ENCODE measurements at places on chromosomes 16 and 17.

DNA sequence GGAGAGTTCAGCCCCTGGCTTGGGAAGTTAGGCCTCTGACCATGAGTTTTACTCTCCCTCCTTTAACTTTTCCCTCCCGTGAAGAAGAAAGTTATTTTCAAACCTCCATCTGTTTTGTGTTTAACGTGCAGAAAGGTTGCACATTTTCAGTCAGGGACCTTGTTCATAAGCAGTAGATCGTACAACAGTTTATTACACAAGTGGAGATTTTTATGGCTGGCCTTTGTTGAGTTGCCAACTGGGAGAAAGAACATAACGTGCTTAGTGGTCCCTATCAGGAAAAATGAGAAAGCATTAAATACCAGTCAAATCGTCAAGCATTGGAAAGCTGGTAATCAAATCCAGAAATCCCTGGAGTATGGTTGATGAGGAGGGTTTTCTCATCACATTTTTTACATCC lies 117.9 kb upstream of the MYOCD start:
- H3K27me3 ChIP-seq, result peaks cover 5% of the 10 kb centered on the region
- H3K4me1 ChIP-seq, result no peaks in the 10 kb centered on the region
- no peaks in the 10 kb centered on the region for H3K36me3 ChIP-seq
- no peak overlapping the region for H3K4me3 ChIP-seq
- no peak for DNase-seq
- no peak overlapping the region for H3K27ac ChIP-seq

DNA sequence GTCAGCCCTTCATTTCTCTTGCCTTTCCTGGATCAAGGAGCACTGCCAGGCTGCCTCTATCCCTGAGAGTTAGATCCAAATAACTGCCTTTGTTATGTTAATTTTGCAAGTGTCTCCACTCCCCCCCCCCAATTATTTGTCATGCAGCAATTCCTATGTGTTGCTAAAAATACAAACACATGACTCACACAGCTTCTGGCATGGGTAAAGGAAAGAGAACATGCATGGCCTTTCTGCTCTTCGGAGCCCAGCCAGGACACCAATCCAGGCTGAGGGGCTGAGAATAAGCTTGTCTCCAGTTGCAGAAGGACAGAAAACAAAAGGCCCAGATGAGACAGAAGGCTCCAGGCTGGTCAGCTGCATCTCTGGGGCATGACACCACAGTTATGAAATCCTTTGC lies 148.0 kb upstream of the TNRC6C start:
- no peaks in the 10 kb centered on the region for H3K27me3 ChIP-seq
- H3K4me3 ChIP-seq, result no peak overlapping the region
- H3K36me3 ChIP-seq, result no peaks in the 10 kb centered on the region
- H3K27ac ChIP-seq, result no peak overlapping the region
- H3K4me1 ChIP-seq, result no peaks in the 10 kb centered on the region
- no peak for DNase-seq

DNA sequence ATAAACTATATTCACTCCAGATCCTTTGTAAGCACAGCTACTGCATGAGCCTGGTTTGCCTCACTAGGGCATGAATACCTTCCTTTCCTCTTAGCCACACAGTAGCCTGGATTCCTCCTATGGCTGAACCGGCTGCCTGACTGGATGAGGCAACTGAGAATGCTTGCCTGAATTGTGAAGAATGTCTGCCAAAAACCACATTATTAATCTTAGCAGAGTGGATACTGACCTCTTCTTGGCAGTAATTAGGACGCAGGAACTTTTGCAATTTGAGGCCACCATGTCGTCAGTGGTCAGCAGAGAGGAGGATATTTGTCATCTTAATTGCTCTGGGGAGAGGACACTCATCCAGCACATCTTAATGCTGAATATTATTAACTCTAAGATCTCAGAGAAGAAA lies 651.8 kb upstream of the GOT2 start:
- no peak overlapping the region for H3K4me3 ChIP-seq
- no peak overlapping the region for H3K27ac ChIP-seq
- H3K4me1 ChIP-seq, result no peaks in the 10 kb centered on the region
- no peaks in the 10 kb centered on the region for H3K36me3 ChIP-seq
- no peaks in the 10 kb centered on the region for H3K27me3 ChIP-seq

DNA sequence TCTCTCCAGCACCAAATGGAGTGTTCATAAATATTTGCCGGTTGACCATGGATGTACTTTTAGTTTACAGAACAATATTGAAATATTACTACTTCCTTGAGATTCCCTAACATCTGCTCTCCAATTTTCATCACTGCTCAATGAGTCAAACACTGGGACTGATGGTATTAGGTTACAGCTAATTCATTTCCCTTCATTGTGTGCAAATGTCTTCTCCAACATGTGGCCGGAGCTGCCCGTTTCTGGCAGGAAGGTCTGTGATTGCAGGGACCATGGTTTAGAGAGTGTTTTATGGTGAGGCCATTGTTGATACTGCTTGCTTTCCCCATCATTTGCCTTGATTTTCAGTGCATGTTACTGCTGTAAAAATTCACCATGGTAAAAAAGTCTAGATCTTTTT lies 209.3 kb downstream of the HS3ST3B1 start:
- H3K27me3 ChIP-seq, result no peaks in the 10 kb centered on the region
- no peaks in the 10 kb centered on the region for H3K36me3 ChIP-seq
- no peak overlapping the region for H3K27ac ChIP-seq
- no peak overlapping the region for H3K4me3 ChIP-seq

GRCh38 chr16:20781697-20782096 lies 17.9 kb downstream of the ACSM3 start:
- H3K4me1 ChIP-seq, result no peaks in the 10 kb centered on the region
- peaks cover 42% of the 10 kb centered on the region for H3K36me3 ChIP-seq
- no peak overlapping the region for H3K27ac ChIP-seq

GRCh38 chr17:34291721-34292348 lies 6.3 kb downstream of the CCL11 start:
- H3K36me3 ChIP-seq, result no peaks in the 10 kb centered on the region
- no peak for DNase-seq
- H3K27me3 ChIP-seq, result peaks cover 2% of the 10 kb centered on the region

DNA sequence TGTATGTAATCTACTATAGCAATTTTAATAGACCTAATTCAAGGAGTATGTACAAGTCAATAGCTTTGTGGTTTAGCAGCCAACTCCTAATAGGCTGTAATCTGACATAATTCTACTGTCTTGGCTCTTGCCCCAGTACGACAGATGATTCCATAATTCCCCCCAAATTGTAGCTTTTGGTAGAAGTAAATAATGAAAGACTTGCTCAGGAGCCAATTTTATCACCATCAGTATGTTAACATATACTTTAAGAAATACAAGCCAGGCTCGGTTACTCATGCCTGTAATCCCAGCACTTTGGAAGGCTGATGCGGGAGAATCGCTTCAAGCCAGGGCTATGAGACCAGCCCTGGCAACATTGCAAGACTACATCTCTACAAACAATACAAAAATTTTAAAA lies 53.9 kb downstream of the AP2B1 start:
- H3K27ac ChIP-seq, result no peak overlapping the region
- no peaks in the 10 kb centered on the region for H3K4me1 ChIP-seq
- no peaks in the 10 kb centered on the region for H3K27me3 ChIP-seq
- H3K36me3 ChIP-seq, result peaks cover 35% of the 10 kb centered on the region
- DNase-seq, result no peak
- no peak overlapping the region for H3K4me3 ChIP-seq

- no peaks in the 10 kb centered on the region for H3K36me3 ChIP-seq
- no peak for DNase-seq
- H3K27ac ChIP-seq, result peak overlapping the region; percentile 89
- no peaks in the 10 kb centered on the region for H3K27me3 ChIP-seq
- peaks cover 9% of the 10 kb centered on the region for H3K4me1 ChIP-seq
- peak overlapping the region; percentile 90 for H3K4me3 ChIP-seq
Observed at GRCh38 chr17:35577830-35578196, 558 bp downstream of the PEX12 start.

DNA sequence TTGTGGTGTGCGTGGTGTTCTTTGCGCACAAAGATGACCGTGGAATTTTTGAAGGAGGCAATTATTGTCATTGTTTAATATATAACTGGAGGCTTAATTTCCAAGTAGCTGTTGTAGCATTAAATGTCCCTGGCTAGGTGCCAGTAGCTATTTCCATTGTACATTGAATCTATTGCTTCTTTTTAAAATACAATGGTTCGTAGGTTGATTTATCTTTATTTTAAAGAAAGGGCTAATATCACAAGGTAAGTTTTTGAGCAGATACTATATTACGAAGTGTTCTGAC lies 127.1 kb downstream of the RPTOR start:
- no peak overlapping the region for H3K27ac ChIP-seq
- no peak for DNase-seq
- no peak overlapping the region for H3K4me3 ChIP-seq
- H3K36me3 ChIP-seq, result no peaks in the 10 kb centered on the region
- no peaks in the 10 kb centered on the region for H3K4me1 ChIP-seq

DNA sequence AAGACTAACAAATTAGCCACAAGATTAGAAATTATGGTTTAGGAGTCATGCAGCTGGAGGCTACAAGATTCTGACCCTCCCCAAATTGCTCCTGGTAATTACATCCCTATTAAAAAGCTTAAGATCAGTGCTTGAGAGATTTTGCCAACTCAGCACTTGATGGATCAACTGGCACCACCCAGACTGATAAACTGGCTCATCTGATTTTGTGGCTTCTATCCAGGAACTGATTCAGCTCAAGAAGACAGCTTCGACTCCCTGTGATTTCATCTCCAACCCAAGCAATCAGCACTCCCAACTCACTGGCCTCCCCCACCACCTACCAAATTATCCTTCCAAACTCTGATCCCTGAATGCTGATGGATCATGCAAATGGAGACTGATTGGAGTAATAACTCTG lies 94.8 kb downstream of the TNFRSF13B start:
- no peak for DNase-seq
- H3K4me3 ChIP-seq, result no peak overlapping the region
- H3K27ac ChIP-seq, result no peak overlapping the region
- peaks cover 26% of the 10 kb centered on the region for H3K4me1 ChIP-seq
- H3K27me3 ChIP-seq, result no peaks in the 10 kb centered on the region

DNA sequence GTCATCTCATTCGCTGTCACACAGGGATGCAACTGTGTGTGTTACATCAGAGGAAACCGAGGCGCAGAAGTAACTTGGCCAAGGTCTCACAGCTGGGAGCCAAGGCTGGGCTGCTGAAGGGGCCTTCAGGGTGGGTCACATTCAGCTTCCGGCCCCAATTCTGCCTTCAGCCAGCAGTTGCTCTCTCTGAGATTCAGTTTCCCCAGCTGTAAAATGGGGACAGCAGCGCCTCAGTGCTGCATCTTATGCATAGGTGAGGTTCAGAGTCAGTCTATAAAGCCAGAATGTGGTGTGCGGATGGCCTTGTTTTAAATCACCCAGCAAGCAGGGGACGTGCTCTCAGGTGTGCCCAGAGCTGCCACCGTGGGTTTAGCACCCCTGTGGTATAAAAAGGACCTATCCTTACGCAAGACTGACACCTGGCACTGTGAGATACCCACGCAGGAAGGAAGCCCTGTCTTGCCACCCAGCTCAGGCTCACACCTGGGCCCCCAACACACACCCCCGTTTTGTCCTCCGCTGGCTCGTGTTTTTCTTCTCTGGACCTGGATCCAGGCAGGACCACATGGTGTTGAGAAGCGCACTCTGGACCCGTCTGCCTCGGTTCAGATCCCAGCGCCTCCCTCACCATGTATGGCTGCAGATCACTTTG lies 94.6 kb upstream of the GSE1 start:
- H3K27ac ChIP-seq, result no peak overlapping the region

DNA sequence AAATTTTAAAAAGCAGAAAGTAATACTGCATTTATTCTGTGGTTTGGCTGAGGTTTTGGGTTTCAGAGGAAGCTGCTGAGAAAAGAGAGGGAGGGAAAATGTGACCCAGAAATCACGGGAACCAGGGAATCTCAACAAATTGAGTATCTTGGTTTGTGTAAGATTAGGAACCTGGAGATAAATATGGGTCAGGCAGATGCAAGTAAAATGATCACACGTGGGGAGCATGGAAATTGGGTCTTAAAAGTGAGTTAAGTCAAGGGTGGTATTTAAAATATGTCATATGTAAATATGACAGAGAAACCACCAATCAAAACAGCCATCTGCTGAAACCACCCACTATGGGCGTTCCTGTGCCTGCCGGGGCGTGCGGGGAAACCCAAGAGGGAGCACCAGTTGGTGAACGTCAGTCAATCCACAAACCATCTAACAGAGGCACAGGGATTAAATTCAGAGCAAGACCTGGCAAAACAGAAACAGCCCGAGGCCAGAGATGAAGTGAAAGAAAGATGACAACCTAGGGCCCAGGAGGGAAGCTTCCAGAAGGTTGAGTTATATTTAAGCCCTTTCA lies 33.4 kb downstream of the CDH13 start:
- H3K36me3 ChIP-seq, result no peaks in the 10 kb centered on the region
- H3K27ac ChIP-seq, result no peak overlapping the region
- no peak overlapping the region for H3K4me3 ChIP-seq

GRCh38 chr16:4879049-4879448 lies 31.8 kb downstream of the UBN1 start:
- no peaks in the 10 kb centered on the region for H3K27me3 ChIP-seq
- peaks cover 4% of the 10 kb centered on the region for H3K4me1 ChIP-seq
- no peak overlapping the region for H3K4me3 ChIP-seq
- no peak for DNase-seq

DNA sequence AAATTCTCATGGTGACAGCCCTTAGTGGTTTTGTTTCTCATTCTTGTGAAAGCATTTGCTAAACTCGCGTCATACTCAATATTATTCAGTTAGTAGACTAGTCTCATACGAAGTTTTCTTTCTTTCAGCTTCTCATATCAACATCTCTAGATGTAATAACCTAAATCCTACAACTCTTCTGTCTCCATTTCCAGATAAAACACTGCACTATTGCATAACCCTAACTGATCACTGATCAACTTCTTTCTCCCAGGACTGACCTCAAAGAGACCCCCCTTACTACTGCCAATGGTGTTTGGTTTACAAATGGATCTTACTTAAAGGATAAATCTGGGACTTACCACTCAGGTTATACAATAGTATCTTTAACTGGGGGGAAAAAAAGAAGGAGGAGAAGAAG lies 36.3 kb upstream of the TEKT1 start:
- no peak for DNase-seq
- no peak overlapping the region for H3K27ac ChIP-seq
- no peaks in the 10 kb centered on the region for H3K27me3 ChIP-seq
- H3K4me3 ChIP-seq, result no peak overlapping the region
- no peaks in the 10 kb centered on the region for H3K36me3 ChIP-seq

DNA sequence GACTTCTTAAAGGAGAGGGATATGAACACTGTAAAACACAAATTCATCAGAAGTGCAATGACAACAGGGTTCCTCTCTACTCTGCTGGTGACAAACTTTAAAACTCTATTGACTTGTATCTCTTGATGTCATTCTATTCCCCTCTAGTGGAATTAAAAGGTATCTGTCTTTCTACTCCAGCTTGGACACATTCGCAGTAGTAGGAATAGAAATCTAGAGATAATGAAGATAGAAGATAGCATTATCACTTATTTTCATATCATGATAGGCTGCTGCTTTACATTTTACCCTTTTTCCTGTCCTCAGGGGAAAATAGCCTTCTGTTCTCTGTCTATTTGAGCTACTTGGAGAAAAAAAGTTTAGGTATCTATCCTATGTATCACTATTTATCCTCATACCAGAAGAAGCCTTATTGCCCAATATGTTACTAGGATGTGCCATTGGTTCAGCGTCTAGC lies 209.6 kb upstream of the CACNG5 start:
- H3K27ac ChIP-seq, result no peak overlapping the region
- DNase-seq, result no peak
- H3K36me3 ChIP-seq, result no peaks in the 10 kb centered on the region
- H3K4me3 ChIP-seq, result no peak overlapping the region

Data from liver (tissue), 10 donors.